Right hindlimb (tissue), 1 donor: ENCODE measurements at places on chromosomes 2 and 18.
A peak's percentile ranks its signal among the peaks of the same experiment; 100 is the strongest.

DNA sequence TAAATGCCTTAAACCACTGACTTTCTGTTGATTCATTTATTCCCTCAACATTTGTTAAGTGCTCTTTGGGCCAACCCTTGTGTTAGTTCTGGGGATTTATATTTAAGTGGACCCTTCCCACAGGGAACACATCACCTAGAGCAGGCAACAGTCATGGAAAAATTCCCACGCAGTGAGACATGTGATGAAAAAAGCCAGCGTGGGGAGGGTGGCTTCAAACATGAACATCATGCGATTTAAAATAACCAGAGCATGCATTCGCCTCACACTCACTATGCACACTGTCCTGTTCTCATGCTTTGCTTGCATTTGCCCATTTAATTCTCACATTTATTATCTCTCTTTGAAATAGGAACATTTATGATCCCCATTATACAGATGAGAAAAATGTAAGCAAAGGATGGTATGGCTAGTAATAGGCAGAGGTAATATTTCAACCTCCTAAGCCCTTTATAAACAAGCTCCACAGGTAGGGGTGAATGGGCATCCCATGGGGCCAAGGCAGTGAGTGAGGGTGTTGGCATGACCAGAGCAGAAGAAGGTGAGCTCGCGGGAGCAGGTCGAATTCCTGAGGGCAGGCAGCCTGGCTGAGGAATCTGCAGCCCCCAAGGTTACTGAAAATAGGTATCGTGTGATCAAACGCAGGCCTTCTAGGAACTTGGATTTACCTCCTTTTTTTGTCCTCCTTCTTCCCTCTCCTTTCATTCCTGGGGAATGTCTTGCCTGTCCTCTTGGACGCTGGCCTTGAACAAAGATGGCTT, 297.8 kb downstream of the MYCN start:
- no peak for DNase-seq

DNA sequence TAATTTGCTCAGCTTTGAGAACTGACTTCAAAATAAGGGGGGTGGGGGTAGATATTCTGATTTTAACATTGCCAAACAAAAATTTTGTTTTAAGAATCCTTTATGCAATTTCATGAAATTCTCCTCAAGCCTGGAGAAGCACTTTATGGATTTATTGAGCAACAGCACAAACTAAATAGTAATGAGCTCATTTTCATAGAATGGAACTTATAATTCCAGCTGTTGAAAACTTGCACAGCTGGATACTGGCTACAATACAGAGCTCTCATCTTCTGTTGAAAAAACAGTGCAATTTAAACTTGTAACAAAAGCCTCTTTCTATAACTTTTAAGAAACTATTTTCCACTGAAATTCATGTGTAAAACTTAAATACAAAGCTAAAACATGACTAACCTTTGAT, 137.6 kb upstream of the FN1 start:
- no peak for DNase-seq

DNA sequence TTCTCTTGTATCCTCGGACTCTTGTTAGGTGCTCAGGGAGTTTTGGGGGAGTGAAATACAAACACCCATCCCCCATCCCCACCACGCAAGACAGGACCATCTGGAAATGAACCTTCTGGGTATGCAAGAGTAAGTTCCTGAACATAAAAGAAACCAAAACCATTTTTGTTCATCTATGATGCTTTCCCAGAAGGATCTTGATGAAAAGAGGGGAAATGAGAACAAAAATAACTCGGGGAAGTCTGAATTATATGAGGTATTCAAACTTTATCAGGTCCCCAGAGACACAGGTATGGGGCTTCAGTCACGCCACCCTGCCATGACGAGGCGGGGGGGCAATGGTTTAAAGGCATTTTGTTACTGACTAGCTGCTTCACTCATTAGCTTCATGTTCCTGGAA, 68.6 kb upstream of the DNMT3A start:
- DNase-seq = no peak

- DNase-seq = no peak
Measured at GRCh38 chr2:117396161-117396560, 418.3 kb upstream of the DDX18 start.

GRCh38 chr2:218806346-218806978, 24.5 kb downstream of the CYP27A1 start:
- DNase-seq = peak; percentile 57

DNA sequence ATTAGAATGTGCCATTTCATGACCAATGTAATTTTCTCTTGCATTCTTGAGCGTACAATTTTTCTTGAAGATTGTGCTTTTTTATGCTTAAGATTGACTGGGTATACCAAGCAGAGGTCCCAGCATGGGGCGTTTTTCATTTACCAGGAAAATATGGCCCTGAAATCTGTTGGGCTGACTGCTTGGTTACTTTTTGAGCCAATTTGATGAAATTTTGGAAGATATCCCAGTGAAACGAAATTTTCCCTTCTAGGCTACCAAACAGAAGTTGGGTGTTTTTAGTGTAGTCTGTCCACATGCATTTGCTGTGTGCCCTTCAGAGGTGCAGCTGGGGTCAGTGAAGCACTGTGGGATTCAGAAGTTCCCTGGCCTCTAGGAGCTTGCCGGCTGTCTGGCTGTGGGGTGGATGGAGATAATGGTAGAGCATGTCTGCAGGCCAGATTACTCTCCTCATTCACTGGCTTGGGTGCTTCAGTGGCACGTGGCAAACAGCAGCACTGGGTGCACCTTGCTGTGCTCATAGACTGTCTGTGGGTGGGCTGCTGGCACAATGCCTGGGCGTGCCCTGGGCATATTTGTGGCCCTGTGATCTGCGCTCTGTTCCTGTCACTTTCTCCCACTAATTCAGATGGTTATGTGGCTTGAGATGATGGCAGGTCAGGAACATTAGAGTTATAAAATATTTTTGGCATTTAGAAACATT, 73.3 kb downstream of the LDLRAD4 start:
- no peak for DNase-seq

DNA sequence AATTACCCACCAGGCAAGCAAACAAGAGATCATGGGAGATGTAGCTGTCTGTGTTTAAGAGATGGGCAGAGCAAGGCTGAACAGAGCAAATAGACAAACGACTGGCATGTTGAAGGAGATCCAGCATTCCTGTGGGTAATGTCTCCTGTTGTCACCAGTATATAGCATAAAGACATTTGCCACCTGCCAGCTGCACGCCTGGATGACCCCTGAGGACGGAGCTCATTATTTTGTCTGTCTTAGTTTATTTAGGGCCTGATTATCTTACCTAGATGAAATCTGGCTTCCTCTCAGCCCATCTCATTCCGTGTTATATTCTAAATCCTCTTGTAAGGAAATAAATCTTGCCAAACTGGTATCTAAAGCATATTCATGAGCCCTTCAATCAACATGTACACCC, 510.3 kb upstream of the LINC00305 start:
- DNase-seq = no peak

- DNase-seq = peak; percentile 90
Measured at GRCh38 chr2:235639428-235639773, 145.6 kb downstream of the AGAP1 start.

DNA sequence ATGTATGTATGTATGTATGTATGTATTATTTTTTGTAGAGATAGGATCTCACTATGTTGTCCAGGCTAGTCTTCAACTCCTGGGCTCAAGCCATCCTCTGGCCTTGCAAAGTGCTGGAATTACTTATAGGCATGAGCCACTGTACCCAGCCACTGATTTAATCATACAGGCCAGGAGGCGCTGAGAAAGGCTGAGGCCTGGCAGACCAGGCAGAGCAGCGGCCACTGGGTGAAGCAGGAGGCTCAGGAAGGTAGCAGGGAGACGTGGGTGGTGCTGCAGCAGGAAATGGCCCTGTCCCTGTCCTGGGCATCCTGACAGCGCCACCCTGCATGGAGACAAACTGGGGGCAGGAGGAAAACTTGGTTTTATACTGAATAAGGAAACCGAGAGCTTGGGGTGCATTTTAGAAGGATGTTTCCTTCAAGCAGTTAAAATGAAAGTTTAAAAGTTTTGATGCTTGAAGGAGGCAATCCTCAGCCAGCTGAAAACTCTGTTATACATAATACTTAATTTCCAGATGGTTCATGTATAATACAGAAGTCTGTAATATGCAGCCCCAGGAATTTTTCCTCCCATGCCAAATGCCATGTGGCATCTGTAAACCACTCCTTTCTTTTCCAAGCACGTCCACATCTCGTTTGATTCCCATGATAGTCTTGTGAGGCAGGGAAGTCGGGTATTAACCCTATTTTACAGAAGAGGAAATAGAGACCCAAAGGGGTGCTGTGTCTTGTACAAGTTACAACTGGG, 182.4 kb downstream of the CELF4 start:
- peak; percentile 48 for DNase-seq

DNA sequence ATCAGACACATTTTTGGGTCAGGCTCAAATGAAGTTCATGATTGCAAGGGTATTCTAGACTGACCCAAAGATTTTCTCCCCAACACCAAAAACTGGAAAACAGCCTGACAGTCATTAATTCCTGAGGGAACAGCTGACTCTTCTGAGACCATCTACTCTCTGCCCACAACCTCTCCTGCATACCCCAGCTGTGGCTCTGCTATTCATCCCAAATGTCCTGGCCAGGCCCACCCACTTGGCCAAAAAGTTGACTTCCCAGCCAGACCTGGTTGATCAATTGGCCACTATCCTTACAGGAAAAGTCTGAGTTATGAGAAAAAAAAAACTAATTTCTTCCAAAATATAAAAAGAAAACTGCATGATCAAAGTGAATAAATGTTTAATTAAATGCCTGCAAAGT, 103.8 kb upstream of the ST3GAL5 start:
- no peak for DNase-seq

DNA sequence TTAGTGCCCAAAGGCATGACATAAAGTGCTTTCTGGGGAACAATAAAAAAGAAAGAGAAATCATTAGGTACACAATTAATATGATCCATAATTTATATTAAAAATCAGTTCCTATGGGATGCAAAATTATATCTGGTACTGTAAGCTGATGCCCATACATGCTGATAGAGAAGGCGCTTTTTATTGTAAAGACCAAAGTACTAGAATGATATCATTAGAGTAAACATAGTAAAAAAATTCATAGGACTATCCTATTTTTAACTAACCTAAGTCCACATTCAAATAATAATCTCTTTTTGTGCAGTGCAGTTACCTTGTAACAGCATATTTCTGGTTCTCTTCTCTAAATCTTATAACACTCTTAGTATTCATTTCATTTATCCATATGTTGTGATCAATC, 252.2 kb downstream of the ASXL3 start:
- no peak for DNase-seq

DNA sequence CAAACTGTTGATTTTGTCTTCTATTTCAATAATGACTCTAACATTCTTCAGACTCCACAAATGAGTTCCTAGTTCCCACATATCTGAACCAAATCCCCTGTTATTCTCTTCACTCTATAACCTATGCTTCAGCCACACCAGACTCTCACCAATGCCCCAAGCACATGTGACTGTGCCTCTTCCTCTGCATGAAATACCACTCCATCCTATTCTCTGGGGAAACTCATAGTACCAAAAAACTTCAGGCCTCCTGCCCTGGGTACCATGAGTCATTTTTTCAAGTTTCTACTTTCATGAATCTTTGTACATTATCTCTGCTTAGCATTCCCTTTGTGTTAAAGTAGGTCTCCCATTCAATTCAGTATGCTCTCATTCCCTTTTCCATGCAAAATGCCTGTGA, 353.2 kb downstream of the ZEB2 start:
- DNase-seq = no peak

GRCh38 chr2:11925295-11926066, 179.0 kb downstream of the LPIN1 start:
- no peak for DNase-seq

GRCh38 chr2:142915502-142915901, 38.0 kb downstream of the KYNU start:
- no peak for DNase-seq

DNA sequence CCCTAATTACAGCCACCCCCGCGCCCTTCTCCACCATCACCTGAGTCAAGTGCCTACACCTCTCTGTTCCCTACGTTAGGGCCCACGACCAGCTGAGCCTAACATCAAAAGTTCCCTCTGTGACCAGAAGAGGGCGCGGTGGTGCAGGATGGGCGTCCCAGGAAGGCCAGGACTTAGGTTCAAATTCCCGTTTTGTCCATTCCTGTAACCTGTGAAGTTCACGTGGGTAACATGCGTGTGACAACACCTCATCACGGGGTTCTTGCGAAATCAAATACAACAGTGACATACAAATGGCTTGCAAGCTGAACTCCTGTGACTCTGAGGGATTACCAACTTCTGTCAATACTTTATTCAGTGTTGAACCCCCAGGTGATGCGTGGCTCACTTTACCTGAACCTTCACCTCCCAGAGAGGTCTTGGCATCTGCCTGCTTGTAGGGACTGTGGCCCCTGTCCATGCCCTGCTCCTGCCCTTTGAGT, 207.9 kb downstream of the ARL4C start:
- peak; percentile 47 for DNase-seq

GRCh38 chr2:207766041-207766551, 3.6 kb downstream of the FZD5 start:
- no peak for DNase-seq

GRCh38 chr2:88159481-88159880, 10.7 kb upstream of the THNSL2 start:
- no peak for DNase-seq

DNA sequence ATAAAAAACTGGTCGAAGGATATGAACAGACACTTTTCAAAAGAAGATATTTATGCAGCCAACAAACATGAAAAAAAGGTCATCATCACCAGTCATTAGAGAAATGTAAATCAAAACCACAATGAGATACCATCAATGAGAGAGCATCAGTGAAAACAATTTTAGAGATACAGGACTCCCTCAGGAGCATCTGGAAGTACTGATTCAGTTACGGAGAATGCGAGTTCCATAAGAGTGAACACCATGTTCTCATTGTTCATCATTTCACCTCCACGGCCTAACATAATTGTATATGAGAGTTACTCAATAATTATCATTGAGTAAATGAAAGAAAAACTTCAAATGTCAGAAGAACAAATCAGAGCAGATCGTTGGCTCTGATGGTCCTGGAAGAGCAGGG, 140.9 kb upstream of the TANK start:
- DNase-seq = no peak

- DNase-seq = no peak
Measured at GRCh38 chr2:52341732-52342131, 1309.8 kb upstream of the NRXN1 start.
